ENCODE measurements at places on chromosomes 4 and X.

GRCh38 chr4:133188433-133189146, 39.5 kb downstream of the PCDH10 start:
- DNase-seq, result no peak

- no peak for DNase-seq
Measured at GRCh38 chrX:125137521-125137920, 182.2 kb upstream of the TEX13C start.

GRCh38 chrX:10496345-10496965, 123.9 kb downstream of the MID1 start:
- no peak for DNase-seq

DNA sequence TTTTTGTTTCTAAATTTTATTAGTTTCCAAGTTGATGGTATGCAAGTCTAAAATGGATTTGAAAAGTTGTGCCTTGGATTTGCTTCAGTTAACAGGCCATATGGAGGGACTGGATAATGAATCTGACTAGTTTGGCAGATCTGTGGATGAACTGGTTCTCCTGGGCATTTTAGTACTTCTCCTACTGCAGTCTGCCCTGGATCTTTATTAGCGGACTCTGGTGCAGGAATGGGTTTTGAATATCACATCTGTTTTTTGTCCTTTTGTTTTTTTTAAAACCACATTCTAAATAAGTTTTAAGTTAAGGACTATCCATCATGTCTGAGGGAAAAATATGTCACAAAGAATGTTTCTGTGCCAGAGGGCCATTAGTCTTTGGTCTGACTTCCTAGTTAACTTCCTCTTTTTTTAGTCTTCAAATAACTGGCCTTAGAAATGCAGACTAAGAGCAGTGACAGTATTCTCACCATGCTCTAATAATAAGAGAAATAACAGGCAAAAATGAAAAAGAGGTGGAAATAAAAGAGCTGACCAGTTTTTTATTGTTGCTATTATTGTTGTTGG, 13.9 kb upstream of the DCK start:
- peak; percentile 65 for DNase-seq

- DNase-seq, result no peak
Measured at GRCh38 chrX:115521741-115522140, 39.2 kb upstream of the PLS3 start.

- DNase-seq, result no peak
Measured at GRCh38 chr4:149158817-149159216, 656.8 kb downstream of the IQCM start.

DNA sequence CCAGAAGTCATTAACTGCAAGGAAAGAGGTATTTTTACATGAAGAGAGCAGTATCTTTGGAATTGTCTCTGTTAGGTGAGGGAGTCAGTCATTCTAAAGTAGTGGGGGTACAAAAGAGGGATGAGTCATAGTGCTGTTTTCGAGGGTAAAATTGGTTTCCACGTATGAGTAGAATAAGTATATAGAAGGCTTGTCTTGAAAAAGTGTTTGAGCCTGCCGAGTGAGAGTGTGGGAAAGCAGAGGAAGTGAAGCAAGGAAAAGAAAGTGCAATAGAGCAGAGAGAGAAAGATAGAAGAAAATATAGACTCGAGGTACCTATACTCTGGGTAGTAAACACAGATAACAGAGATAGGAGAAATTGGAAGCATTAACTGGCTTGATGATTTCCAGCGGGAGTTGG, 696.4 kb downstream of the DMD start:
- DNase-seq, result no peak

DNA sequence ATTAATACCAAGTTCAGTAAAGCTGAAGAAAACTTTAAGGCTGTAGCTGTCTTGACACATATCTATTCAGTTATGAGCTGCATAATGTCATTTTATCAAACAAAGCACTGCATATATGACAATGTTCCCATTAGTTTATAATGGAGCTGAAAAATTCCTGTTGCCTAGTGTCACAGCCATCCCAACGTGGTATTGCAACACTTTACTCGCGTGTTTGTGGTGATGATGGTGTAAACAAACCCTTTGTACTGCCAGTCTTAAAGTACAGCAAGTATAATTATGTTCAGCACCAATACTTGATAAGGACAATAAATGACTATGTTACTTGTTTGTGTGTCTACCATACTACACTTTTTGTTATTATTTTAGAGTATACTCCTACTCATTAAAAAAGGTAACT, 1415.6 kb upstream of the PCDH7 start:
- DNase-seq, result no peak

DNA sequence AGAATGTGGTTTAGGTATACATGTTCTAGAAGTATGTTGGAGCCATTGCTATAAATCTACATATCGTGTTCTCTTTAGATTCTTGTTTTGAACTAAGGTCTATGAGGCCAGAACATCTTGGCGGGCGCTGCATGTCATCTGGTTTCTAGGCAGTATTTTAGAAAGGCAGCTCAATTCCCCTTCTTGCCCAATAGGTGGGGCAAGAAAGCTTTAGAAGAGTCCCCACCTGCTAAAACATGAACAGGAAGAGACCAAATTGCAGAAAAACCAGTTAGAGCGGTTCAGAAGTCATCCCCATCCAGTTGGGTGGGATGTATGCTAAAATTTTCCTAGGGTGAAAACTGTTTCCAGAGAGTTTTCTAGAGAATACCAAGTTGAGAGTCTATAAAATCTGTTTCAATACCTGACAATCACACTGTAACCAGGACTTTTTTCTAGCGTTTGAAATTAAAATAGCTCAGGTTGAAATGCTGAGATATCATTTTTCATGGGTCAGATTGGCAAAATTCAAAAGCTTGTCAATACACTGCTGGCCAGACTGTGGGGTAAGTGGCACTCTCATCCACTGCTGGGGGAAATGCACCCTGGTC, 17.5 kb upstream of the SH3KBP1 start:
- peak; percentile 19 for DNase-seq

DNA sequence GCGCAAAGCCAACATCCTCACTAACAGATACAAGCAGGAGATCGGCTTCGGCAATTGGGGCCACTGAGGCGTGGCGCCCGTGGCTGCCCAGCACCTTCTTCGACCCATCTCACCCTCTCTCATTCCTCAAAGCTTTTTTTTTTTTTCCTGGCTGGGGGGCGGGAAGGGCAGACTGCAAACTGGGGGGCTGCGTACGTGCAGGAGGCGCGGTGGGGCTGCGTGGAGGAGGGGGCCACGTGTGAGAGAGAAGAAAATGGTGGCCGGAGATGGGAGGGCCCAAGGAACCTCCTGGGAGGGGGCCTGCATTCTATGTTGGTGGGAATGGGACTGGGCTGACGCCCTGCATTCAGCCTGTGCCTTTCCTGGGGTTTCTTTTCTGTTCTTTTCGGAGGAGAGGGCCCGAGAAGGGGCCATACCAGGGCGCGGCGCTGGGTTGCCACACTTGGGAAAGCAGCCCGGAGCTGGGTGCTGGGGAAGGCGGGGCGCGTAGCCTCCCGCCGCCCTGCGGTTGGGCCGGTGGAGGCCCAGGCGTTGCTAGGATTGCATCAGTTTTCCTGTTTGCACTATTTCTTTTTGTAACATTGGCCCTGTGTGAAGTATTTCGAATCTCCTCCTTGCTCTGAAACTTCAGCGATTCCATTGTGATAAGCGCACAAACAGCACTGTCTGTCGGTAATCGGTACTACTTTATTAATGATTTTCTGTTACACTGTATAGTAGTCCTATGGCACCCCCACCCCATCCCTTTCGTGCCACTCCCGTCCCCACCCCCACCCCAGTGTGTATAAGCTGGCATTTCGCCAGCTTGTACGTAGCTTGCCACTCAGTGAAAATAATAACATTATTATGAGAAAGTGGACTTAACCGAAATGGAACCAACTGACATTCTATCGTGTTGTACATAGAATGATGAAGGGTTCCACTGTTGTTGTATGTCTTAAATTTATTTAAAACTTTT, 4.5 kb downstream of the MID1IP1 start:
- DNase-seq, result peak; percentile 61

- DNase-seq, result no peak
Measured at GRCh38 chr4:167868163-167868562, 224.2 kb upstream of the ANXA10 start.

DNA sequence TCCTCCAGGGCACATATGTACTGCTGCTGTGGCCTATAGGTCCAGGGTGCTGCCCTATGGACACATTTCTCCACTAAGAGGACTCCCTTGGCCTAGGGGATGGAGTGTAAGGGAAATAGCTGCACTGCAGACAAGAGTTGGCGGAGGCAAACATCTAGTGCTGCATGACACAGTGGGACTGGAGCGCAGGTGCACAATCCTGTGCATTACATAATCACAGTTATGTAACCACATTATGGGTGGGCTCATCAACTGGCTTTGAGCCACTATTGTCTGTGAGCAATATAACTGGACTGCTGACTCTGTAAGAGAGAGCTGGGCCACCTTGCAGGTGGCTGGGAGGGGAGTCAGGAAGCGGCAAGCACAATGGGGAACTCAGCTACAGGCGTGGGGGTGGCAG, 3.2 kb upstream of the TIGD2 start:
- DNase-seq, result no peak

GRCh38 chr4:8741513-8742226, 130.0 kb downstream of the HMX1 start:
- no peak for DNase-seq

- DNase-seq, result no peak
Measured at GRCh38 chrX:151816934-151817333, 82.4 kb downstream of the CNGA2 start.

DNA sequence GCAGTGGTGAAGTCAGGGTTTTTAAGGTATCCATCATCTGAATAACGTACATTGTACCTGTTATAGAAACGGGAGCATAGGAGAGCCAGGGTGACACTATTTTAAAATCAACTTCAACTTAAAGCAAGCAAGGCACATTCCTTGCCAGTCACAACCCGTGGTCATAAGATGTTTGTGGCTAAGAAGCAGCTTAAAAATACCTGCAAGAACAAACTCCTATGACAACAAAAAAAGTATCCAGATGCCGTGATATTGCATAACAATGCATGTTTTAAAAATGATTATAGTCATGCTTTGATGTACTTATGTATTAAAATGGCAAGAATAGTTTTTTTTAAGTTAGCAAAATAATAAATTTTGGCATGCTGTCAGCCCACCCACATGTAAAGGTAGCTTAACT, 16.5 kb upstream of the SYNPO2 start:
- no peak for DNase-seq

DNA sequence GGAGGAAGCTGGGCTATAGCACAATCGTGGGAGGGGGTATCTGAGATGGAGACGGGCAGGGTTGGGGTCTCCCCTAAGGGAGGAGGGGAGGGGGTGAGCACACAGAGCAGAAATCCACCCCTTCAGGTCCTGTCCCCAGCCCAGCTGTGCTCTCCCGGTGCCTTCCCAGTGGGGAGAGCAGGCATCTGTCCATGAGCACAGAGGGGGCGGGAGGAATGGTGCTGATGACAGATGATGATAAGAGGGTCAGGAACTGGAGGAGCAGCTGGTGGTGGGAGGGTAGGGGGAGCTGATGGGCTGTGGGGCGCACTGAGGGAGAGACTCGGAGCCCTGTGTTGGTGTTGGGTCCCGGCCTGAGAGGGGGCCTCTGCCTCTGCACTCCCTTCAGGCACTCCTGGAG, 8.6 kb downstream of the ATP2B3 start:
- DNase-seq, result no peak

DNA sequence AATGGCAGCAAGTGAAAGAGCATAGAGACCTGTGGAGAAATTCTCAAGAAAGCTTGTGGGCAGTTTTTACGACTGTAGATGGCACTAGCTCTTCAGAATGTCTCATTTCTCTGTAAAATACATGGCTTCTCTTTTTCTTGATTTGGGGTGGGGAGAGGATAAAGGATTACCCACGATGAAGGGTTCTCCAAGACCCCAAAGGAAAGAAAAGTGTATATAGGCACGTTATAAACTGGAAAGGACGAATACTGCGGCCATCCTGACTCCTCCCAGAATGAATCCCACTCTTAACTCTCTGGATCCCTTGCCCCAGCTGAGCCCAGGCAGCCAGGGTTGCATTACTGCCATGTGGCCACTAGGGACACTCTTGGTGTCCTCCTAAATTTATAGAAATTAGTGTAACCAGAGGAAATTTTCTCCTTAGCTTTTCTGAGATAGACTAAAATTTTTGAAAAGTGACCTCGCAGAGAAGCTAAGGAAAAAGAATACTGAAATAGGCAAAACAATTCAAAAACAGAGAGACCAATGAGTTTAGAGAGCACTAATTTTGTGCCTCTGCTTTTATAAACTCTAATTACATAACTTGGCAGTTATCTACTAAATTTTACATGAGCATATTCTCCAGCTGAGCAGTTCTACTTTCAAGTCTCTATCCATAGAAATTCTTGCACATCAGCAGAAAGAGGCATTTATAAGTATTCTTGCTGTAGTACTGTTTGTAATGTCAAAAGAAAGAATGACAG, 37.8 kb upstream of the PCDH19 start:
- peak; percentile 0 for DNase-seq

- no peak for DNase-seq
Measured at GRCh38 chr4:137106287-137106686, 426.0 kb downstream of the PCDH18 start.

GRCh38 chr4:128322986-128323385, 35.4 kb upstream of the PGRMC2 start:
- DNase-seq, result no peak

DNA sequence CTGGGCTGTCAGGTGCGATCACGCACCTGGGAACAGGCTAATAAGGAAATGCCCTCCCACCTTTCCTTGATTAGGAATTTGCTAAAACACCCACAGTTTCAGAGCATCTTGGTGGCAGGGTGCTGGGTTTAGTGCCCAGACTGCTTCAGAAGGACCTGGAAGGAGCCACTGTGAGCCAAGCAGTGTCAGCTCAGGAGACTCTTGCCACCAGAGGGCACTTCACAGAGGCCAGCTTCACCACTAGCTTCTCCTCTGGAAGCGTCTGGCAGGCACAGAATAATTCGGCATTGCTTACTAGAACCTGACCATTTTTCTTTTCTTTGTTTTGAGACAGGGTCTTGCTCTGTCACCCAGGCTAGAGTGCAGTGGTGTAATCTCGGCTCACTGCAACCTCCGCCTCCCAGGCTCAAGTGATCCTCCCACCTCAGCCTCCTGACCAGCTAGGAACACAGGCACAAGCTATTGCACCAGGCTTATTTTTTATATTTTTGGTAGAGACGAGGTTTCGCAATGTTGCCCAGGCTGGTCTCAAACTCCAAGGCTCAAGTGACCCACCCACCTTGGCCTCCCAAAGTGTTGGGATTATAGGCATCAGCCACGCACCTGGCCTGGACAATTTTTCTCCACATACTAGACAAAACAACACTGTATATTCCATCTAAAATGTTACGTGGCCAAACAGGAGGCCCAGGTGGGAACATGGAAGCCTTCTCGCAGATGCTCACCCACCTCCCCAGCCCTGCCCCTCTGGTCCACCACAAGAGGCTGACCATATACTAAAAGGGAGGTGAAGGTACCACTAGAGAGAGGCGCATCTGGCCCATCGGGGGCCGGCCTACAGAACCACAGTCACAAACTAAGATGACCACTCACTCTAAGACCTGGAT, 14.1 kb downstream of the NOP14 start:
- peak; percentile 35 for DNase-seq

DNA sequence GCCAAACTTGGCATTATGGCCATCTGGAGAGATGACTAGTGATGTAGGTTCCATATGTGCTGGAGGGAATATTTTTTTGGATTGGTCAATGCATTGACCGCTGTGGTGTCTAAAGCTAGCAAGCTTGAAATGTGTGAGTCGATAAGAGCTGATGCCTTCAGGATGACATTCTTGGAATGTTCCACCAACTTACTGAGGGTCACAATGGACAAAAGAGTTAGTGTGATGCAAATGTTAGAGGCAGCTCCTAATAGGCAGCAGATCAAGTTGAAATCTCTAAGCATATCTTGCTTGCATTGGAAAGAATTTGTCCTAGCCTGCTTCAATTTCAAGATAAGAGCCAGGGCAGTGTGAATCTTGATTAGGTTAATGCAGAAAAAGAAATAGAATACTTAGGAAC, 210.4 kb upstream of the AFF2 start:
- DNase-seq, result no peak

GRCh38 chr4:56307423-56307822, 79.9 kb downstream of the AASDH start:
- no peak for DNase-seq
